ENCODE measurements at places on chromosomes 11 and 22.

- DNase-seq, result no peak
These were observed 16.0 kb upstream of the FJX1 start for GRCh38 chr11:35602160-35602793.

- no peak for DNase-seq
These were observed 10.8 kb upstream of the CCT8L2 start for GRCh38 chr22:16603448-16603768.

GRCh38 chr11:92811341-92811740 lies 158.1 kb upstream of the MTNR1B start:
- no peak for DNase-seq

- no peak for DNase-seq
These were observed 4.2 kb upstream of the MPPED1 start for GRCh38 chr22:43407591-43407990.

DNA sequence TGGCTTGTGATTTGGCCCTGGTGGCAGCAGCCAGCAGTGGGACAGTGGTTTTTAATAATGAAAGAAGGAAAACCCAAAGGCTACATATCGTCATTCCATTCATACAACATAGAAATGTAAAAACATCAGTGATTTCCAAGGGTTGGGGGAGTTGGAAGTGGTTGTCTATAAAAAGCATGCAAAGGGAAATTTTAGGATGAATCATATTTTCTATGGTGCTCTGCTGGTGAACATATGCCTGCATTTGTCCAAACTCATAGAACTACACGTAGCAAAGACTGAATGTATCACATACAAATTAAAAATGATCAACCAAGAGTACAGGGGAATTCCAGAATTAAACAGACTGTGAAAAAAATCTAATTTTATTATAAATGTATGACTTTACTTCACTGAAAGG lies 11.1 kb downstream of the OR5B3 start:
- DNase-seq, result no peak
